Skin of body (tissue), 3 donors: ENCODE measurements at places on chromosomes 6 and 20. TPM values are rescaled to one million over a fixed set of nuclear protein-coding genes. Genes with fewer than 3 reads are reported as not detected.

The KHDC1L gene
- total RNA-seq = 0.39 TPM

The CAGE1 gene
- not detected for total RNA-seq

The CLDN20 gene
- total RNA-seq = 0.30 TPM

DNA sequence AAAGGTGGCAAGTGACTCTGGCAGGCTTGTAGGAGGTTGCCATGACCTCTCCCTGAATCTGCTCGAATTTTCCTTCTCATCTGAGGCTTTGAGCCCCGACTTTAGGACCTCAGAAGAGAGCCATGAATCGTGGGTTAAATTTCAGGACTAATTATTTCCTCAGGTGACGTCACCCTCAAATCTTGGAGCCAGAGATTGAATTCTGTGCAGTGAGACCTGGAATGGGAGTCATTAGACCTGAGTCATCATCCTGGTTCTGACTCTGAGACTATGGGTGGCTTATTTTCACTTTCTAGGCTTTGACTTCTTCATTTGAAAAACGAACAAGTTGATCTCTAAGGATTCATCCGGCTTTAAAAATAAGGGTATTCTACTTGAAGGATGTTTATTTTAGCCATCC lies 48.5 kb upstream of the PDYN start:
- DNase-seq = no peak

- no peak for DNase-seq
Observed at GRCh38 chr6:122712448-122713137, 66.9 kb upstream of the FABP7 start.

GRCh38 chr20:43508604-43509040 lies 1.1 kb downstream of the L3MBTL1 start:
- DNase-seq = no peak

GRCh38 chr6:4879741-4880275 lies 103.6 kb downstream of the CDYL start:
- no peak for DNase-seq

DNA sequence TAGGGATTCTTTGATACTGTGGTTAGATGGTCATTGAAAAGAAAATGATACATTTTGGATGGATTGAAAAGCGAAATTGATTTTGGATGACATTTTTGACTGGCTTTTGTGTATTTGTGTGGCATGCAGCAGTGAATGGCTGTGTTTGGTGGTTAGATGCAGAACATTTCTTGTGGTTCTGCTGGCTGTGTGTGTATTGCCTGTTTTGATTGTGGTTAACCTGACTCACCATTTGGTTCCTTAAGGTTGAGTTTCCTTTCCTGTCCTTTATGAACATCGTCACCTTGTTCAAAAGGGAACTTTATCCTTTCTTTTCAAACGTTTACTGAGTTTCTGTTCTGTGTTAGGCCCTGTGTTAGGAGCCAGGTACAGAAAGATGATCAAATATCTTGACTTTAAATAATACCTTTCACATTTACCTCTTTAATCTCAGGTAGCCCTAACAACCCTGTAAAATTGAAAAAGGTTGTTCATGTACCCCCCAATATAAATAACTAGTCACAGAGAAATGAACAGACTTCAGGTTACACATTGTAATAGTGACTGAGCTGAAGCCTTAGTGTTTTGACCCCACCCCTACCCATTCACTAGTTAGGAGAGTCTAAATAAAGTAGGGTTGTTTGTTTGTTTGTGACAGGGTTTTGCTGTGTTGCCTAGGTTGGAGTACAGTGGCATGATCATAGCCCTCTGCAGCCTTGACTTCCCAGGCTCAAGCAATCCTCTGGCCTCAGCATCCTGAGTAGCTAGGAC lies 23.8 kb downstream of the ANKS1A start:
- no peak for DNase-seq
